Uterine smooth muscle cell (primary cell): ENCODE measurements at places on chromosomes 3 and 15. TPM values are rescaled to one million over a fixed set of nuclear protein-coding genes. Genes with fewer than 3 reads are reported as not detected.

Gene CYP19A1
- 0.12 and 0.55 TPM in 2 replicates for total RNA-seq

Gene CIDEC
- total RNA-seq = 0.12 TPM in 1 of 2 replicates, not detected in the other

Gene EIF3J
- total RNA-seq = 32.5 and 42.7 TPM in 2 replicates

Gene PCSK6
- 0.44 and 1.2 TPM in 2 replicates for total RNA-seq

Gene SLC9C1
- 0.12 and 0.22 TPM in 2 replicates for total RNA-seq

Gene VIPR1
- total RNA-seq = not detected in 2 replicates

Gene LAMB2
- 296 and 640 TPM in 2 replicates for total RNA-seq

Gene ACKR4
- total RNA-seq = 1.5 and 2.1 TPM in 2 replicates

Gene CXCR6
- total RNA-seq = under 0.01 TPM in 1 of 2 replicates, not detected in the other

Gene GOLGA6L7
- not detected in 2 replicates for total RNA-seq

Gene DPPA4
- not detected in 2 replicates for total RNA-seq

Gene GOLGA8Q
- total RNA-seq = 1.9 and 2.2 TPM in 2 replicates

Gene SLC22A14
- total RNA-seq = under 0.01 TPM in 1 of 2 replicates, not detected in the other

Gene ZNF80
- not detected in 2 replicates for total RNA-seq

Gene AMOTL2
- total RNA-seq = 75.3 and 100 TPM in 2 replicates
